ENCODE measurements at places on chromosomes 1 and 21. TPM values are rescaled to one million over a fixed set of nuclear protein-coding genes. Genes with fewer than 3 reads are reported as not detected.
A peak's percentile ranks its signal among the peaks of the same experiment; 100 is the strongest.

GRCh38 chr1:152459596-152460528 is 45.8 kb upstream of the CRNN start:
- peak; percentile 77 for DNase-seq
- H3K4me3 ChIP-seq: peak overlapping the region; percentile 50
- peak overlapping the region; percentile 68 for H3K27ac ChIP-seq
- H3K27me3 ChIP-seq: peaks cover 14% of the 10 kb centered on the region
- peaks cover 28% of the 10 kb centered on the region for H3K4me1 ChIP-seq

The FCAMR gene
- not detected for total RNA-seq

DNA sequence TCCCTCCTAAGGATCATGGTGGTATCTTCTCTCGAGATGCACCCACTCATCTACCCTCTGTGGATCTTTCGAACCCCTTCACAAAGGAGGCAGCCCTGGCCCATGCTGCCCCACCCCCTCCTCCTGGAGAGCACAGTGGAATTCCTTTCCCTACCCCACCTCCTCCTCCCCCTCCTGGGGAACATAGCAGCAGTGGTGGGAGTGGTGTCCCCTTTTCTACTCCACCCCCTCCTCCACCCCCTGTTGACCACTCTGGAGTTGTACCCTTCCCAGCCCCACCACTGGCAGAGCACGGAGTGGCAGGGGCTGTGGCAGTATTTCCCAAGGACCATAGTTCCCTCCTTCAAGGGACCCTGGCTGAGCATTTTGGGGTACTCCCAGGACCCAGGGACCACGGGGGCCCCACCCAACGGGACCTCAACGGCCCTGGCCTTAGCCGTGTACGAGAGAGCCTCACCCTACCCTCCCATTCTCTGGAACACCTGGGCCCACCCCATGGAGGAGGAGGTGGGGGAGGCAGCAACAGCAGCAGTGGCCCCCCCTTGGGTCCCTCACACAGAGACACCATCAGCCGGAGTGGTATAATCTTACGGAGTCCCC is 14.5 kb upstream of the TARS2 start:
- no peaks in the 10 kb centered on the region for H3K27me3 ChIP-seq
- H3K27ac ChIP-seq: no peak overlapping the region
- no peak for DNase-seq
- no peak overlapping the region for H3K4me3 ChIP-seq
- H3K36me3 ChIP-seq: peaks cover 26% of the 10 kb centered on the region

- H3K4me1 ChIP-seq: peaks cover 62% of the 10 kb centered on the region
- H3K36me3 ChIP-seq: peaks cover 7% of the 10 kb centered on the region
- peak; percentile 32 for DNase-seq
- peak overlapping the region; percentile 96 for H3K4me3 ChIP-seq
- peaks cover 5% of the 10 kb centered on the region for H3K27me3 ChIP-seq
- peak overlapping the region; percentile 79 for H3K27ac ChIP-seq
Measured at GRCh38 chr1:145962157-145963102, 1.9 kb downstream of the ANKRD34A start.

DNA sequence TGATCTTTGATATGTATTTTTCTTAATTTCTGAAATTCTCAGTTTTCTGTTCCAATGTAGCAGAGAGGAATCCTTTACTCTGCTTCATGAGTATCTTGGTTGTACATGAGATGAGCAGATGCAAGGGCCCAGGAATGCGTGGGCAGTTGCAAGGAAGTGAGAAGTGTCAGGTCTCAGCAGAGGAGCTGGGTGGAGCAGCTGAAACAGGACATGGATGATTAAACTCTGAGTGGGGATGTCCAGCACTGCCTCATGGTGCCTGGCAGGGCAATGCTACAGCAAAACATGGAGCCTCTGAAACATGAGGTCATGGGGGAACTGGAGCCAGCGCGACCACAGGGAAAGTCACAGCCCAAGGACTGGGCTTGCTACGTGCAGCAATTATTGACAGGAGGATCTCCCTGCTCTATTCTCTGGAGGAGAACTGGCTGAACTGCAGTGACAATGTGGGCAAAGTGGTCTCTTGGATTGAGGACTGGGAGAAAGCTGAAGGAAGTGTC is 48.4 kb downstream of the COLGALT2 start:
- no peak for DNase-seq
- no peaks in the 10 kb centered on the region for H3K36me3 ChIP-seq
- no peaks in the 10 kb centered on the region for H3K27me3 ChIP-seq
- H3K4me1 ChIP-seq: peaks cover 19% of the 10 kb centered on the region
- H3K27ac ChIP-seq: no peak overlapping the region

GRCh38 chr1:32900956-32901822 is at the start of gene TMEM54:
TMEM54 (minus strand) TSS chr1:32901389; CDS start chr1:32901238, 151 bp downstream.
- peaks cover 10% of the 10 kb centered on the region for H3K4me1 ChIP-seq
- no peak for DNase-seq
- peaks cover 55% of the 10 kb centered on the region for H3K27me3 ChIP-seq
- peak within 1 kb of the TSS; percentile 68 for H3K4me3 ChIP-seq
- H3K36me3 ChIP-seq: no peaks in the 10 kb centered on the region
- H3K27ac ChIP-seq: no peak within 1 kb of the TSS

The LINGO4 gene
- total RNA-seq: 1.2 TPM

DNA sequence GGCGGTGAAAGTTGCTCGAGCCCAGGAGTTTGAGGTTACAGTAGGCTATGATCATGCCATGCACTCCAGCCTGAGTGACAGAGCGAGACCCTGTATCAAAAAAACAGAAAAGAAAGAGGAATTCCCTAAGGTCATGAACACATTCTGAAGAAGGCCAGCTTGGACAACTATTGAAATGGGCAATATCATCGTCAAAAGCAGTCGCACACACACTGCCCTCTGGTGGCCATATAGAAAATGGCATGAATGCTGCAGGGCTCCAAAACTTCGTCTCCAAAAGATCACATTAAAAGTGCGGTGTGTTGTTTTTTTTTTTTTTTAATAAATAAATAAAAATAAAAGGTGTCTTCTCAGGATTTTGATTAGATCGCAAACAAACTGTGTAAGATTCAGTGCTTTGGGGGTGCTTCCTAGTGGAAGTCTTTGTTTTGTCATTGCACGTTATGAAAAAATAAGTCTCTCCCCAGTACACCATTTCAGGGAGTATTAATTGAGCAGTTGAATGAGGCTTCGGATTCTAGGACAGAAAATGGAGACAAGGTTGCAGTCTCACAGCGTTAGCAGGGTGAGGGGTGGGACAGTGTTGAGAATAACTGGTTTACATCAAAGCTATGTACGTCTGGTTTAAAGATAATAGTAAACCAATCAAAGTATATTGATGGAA is 87.5 kb upstream of the FMN2 start:
- no peak overlapping the region for H3K27ac ChIP-seq
- no peaks in the 10 kb centered on the region for H3K4me1 ChIP-seq
- H3K36me3 ChIP-seq: no peaks in the 10 kb centered on the region
- peaks cover 6% of the 10 kb centered on the region for H3K27me3 ChIP-seq

DNA sequence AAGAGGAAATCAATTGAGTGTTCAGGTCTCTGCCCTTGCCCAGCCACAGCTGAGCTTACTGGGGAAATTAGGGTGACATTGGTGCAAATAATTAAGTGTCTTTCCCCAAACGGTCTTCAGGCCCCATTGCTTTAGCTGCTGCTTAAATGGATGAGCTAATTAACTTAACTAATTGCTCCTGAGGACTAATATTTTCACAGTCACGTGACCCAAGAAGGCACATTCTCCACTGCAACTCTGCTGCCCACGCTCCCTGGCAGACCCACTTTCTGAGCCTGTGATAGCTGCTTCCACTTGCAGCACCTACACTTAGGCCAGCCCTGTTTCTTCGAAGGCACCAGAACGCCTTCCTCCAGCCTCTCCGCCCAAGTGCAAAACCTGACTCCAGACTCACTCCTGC is 56.2 kb downstream of the SYT2 start:
- no peak for DNase-seq
- H3K4me3 ChIP-seq: no peak overlapping the region
- H3K36me3 ChIP-seq: no peaks in the 10 kb centered on the region
- no peak overlapping the region for H3K27ac ChIP-seq
- peaks cover 40% of the 10 kb centered on the region for H3K27me3 ChIP-seq
- no peaks in the 10 kb centered on the region for H3K4me1 ChIP-seq

The KDM5B gene
- 70.3 TPM for total RNA-seq

DNA sequence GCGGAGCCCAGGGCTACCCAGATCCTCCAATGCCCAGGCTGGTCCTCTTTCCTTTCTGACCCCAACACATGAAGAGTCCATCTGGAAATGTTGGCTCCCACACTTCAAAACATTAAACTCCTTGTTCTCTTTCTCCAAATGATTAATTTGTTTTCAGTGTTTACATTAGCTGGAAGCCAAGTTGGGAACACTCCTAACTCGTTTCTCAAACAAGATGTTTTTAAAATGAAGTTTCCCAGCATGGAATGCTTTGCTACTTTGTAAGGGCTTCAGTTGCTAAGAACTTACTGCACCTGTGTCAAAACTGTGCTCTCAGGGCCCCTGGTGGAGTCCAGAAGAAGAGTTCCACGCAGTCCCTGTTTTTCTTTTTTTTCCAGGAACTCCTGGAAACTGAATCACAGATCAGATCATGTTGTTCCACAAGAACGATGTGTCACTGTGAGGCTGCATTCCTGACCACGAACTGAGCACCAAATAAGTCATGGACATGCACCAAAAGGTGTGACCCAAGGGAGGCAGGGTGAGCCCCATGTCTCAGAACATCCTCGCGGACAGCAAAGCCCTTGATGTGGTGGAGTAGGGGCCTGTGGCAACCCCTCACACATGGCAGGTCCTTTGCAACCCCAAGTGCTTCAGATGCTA is 257.3 kb downstream of the KCNJ6 start:
- no peak overlapping the region for H3K27ac ChIP-seq
- no peak for DNase-seq
- H3K27me3 ChIP-seq: peaks cover 7% of the 10 kb centered on the region
- no peaks in the 10 kb centered on the region for H3K4me1 ChIP-seq

The LCE1D gene
- not detected for total RNA-seq

The LRRN2 gene
- total RNA-seq: 0.25 TPM

- no peak overlapping the region for H3K4me3 ChIP-seq
- peaks cover 8% of the 10 kb centered on the region for H3K4me1 ChIP-seq
- no peak overlapping the region for H3K27ac ChIP-seq
- H3K36me3 ChIP-seq: peaks cover 9% of the 10 kb centered on the region
- no peaks in the 10 kb centered on the region for H3K27me3 ChIP-seq
Measured at GRCh38 chr1:89167590-89168230, 8.1 kb downstream of the GBP7 start.

GRCh38 chr1:40848530-40849189 is 13.5 kb downstream of the CITED4 start:
- peaks cover 17% of the 10 kb centered on the region for H3K4me1 ChIP-seq
- H3K27me3 ChIP-seq: peaks cover 5% of the 10 kb centered on the region
- no peak overlapping the region for H3K27ac ChIP-seq
- no peak overlapping the region for H3K4me3 ChIP-seq
- no peaks in the 10 kb centered on the region for H3K36me3 ChIP-seq

- DNase-seq: no peak
- H3K27ac ChIP-seq: no peak overlapping the region
- H3K27me3 ChIP-seq: peaks cover 58% of the 10 kb centered on the region
- no peaks in the 10 kb centered on the region for H3K36me3 ChIP-seq
- H3K4me3 ChIP-seq: no peak overlapping the region
- peaks cover 12% of the 10 kb centered on the region for H3K4me1 ChIP-seq
Measured at GRCh38 chr1:202701200-202701599, 9.1 kb downstream of the SYT2 start.
